ENCODE measurements at places on chromosomes 12 and 14. TPM values are rescaled to one million over a fixed set of nuclear protein-coding genes. Genes with fewer than 3 reads are reported as not detected.

GRCh38 chr12:69566603-69567002 lies 18.7 kb upstream of the CCT2 start:
- DNase-seq = no peak

DNA sequence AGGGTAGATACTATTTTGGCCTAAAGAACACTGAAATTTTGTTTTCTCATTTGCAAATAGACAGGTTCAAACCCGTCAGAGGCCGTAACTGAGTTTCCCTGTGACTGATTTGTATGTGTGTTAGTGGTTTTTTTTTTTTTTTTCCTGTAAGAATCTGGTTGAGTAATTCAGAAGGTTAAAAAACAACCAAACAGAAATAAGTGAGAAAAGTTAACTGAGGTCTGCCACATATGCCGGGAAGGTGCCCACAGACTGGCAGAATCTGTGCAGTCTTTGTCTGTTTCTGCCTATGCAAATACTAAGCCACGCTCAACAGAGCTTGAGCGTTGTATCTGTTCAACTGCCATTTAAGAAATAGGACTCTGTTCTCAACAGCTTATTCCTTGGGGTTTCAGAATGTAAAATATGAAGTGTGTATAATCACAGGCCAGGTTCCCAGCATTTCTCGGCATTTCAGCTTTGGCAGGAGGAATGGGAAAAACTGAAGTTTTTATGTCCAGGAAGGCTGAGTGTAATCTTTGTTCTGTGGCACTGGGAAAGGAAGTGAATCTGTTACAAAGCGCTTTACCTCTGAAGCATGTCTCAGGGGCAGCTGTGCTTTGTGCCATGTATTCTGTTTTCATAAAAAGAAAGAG lies 181.9 kb downstream of the PRKCH start:
- peak; percentile 93 for DNase-seq

- no peak for DNase-seq
Measured at GRCh38 chr14:69906201-69906600, 27.0 kb downstream of the SMOC1 start.

- no peak for DNase-seq
Measured at GRCh38 chr12:49086116-49086515, 8.5 kb downstream of the DHH start.

GRCh38 chr12:106980944-106981343 lies 6.0 kb downstream of the MTERF2 start:
- no peak for DNase-seq

- DNase-seq = no peak
Measured at GRCh38 chr12:92062539-92063493, 82.8 kb downstream of the BTG1 start.

Gene ZNF740
- total RNA-seq = 38.1 TPM

Data from endothelial cell of umbilical vein (primary cell).